Mononuclear cell (primary cell): ENCODE measurements at places on chromosomes 4 and X. TPM values are rescaled to one million over a fixed set of nuclear protein-coding genes. Genes with fewer than 3 reads are reported as not detected.

The SLC6A14 gene
- not detected for total RNA-seq

The MAGIX gene
- total RNA-seq: 0.42 TPM

The PABPC4L gene
- total RNA-seq: not detected

The PWWP3B gene
- not detected for total RNA-seq

The FRMPD4 gene
- total RNA-seq: not detected
